ENCODE measurements at places on chromosomes 4 and X.

DNA sequence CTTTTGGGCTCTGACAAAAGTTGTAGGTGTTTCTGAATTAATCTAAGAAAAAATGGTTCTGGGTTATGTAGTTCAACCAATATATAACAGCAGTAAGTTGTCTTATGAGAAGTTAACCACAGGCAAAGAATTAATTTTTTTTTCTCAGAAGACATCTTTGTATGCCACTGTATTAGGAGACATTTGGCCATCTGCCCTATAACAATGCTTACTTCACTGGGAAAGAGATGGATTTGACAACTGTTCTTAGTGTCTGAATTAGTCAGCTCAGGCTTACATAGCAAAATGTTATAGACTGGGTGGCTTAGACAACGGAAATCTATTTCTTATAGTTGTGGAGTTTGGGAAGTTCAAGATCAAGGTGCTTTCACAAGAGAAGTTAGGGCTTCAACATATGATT is 508.1 kb downstream of the STIM2 start:
- no peak for DNase-seq

- no peak for DNase-seq
Measured at GRCh38 chrX:41629539-41629938, 59.2 kb upstream of the GPR34 start.

- no peak for DNase-seq
Measured at GRCh38 chrX:11419102-11419501, 125.9 kb downstream of the AMELX start.

DNA sequence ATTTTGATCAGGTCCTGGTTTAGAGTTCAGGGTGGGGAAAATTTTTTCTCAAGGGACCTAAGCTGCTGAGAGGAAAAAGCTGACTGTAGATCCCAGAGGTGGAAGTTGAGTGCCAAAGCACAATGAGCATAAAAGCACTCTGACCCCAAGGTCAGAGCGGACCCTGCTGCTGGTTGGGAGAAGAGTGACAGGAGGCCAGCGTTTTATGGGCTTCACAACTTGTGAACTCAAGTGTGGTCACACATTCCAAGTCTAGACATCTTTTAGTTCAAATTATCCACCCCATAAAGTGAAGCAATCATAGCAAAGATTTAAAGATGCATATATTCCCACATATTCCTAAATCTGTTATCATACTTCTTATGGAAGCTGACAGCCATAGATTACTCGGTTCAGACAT is 220.3 kb downstream of the CHIC2 start:
- DNase-seq = no peak

- DNase-seq = no peak
Measured at GRCh38 chrX:39361736-39362135, 560.5 kb downstream of the MID1IP1 start.

- no peak for DNase-seq
Measured at GRCh38 chrX:42392846-42393245, 385.1 kb downstream of the PPP1R2C start.

DNA sequence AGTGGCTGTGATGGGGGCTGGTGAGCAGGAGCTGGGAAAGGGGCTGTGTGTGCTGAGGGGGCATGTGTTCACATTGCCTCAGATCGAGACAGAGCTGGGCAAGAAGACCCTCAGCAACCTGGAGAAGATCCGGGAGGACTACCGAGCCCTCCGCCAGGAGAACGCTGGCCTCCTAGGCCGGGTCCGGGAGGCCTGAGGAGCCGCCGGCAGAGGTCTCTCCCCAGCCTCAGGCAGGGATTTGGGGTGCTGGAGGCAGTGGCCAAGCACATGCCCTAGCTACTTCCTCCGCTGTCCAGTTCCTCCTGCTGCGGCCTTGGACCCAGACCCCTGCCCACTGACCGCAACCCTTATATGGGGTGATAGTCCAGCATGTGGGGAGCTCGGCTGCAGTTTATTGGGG is 14.4 kb downstream of the FOXP3 start:
- DNase-seq = no peak

Measured in activated T-helper 1 cell treated with Interleukin-2 at 50 U/mL for 16 hours (primary cell).